Stimulated activated CD4-positive, alpha-beta T cell treated with anti-CD3 and anti-CD28 coated beads, Interleukin-2, amount 100 ng/mL, for 24 hours (primary cell): ENCODE measurements at places on chromosomes 5 and 9.

DNA sequence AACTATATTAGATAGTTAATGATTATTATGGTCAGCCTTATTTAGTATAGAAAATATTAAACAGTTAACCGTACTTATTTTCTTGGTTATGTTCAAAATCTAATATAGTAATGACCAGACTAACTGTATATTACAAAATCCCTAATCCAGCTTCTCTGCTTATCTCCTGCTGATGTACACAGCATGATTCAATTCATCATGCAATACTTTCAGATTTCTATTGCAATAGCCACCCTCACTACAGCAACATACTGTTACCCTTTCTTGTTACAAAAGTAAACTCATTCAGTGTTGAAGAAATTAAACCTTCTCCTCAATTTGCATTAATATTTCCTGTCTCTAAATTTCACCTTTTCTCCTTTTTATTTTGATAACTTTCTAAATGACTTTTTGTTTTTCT, 1375.0 kb upstream of the NUDT12 start:
- no peak for DNase-seq

GRCh38 chr9:127915325-127915752, 1.5 kb downstream of the ST6GALNAC4 start:
- DNase-seq = peak; percentile 16

GRCh38 chr5:109195667-109196066, 214.1 kb downstream of the PJA2 start:
- DNase-seq = no peak

GRCh38 chr5:96905864-96906263, 29.6 kb downstream of the ERAP2 start:
- DNase-seq = no peak

GRCh38 chr5:169393907-169394306, 93.0 kb upstream of the SLIT3 start:
- no peak for DNase-seq

DNA sequence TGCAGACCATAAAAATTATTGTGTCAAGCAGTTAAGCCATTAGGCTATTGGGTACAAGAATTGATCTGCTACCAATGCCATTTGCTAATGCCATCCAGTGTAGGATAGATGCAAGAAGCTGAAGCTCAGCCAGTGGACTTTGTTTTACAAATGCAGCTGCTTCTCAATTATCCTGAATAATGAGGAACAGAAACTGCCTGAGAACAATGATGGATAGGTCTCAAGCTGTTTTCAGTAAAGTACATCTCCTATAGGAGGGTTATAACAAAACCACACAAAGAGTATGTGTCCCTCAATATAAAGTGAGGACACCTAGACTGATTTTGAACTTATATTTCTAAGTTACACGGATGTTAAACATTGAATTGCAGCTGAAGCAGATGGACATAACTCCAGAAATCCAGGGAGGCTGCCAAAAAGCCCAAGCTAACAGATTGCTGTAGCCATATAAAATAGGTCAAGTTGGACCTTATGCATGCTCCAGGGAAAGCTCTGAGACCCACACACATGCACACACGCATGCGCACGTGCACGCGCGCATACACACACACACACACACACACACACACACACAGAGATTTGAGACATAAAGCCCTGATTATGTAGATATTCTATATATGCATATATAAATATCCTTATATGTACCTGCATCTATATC, 482.7 kb upstream of the CD180 start:
- DNase-seq = no peak

DNA sequence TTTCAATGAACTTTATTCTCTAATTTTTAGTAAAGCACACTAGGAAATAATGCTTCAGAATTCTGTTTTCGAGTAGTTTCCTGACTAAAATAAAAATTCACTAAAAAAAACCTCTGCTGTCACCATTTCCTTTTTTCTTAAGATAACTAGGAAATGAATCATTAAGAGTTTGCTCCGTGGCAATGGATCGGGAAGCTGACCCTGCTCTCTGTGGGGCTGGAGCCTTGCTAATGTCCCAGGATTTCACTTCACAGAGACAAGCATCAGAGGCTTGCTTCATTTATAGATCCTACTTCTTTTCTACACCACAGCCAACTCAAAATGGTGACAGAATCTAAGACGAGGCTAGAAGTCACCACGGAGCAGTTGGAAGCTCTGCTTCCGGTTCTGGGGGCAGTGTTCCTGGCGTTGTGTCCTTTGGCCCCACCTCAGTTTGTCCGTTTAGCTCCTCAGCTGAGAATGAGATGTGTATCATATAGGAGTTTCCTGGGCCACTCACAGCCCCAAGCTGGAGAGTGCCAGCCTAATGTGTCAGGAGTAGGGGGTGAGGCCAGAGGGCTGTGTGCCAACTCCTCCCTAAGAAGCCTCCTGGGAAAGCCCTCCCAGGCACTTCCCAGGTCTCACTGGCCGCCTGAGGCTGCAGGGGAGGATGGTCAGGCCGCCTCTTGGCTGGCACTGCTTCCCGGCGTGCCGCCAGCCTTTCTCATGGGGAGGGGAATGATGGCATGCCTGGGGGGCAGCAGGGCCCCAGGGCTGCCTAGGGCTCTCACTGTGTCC, 19.6 kb downstream of the TENT4A start:
- no peak for DNase-seq

GRCh38 chr9:74803376-74804017, 84.2 kb downstream of the TRPM6 start:
- DNase-seq = no peak

DNA sequence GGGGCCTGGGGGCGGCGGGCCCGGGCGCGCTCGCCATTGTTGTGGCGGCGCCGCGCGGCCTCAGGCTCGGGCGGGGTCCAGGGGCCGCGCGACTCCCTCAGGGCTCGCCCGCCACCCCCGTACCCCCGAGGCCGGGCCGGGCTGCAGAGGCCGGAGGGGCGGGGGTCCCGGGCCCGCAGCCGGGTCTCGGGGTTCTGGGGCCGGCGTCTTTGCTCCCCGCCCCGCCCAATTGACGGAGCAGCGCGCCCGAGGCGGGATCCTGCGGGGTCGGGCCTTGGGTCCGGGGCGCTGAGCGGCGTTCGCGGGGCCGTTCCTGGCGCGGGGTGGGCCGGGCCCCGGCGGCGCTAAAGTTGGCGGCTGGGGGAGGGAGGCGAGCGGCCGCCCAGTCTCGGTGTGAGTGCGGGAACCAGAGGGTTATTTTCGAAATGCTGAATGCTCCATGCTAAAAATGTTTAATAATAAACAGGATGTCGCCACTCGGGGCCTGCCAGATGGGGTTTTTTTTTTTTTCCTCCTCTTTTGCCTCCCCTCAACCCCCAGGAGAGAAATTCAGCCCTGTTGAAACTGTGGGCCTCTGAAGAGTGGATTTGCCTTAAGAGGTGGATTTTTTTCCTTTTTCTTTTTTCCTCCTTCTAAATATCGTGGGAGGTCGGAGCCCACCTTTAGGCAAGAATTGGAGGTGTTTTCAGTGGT, 724 bp downstream of the PRRC2B start:
- peak; percentile 57 for DNase-seq

GRCh38 chr5:112109331-112110007, 309.6 kb downstream of the EPB41L4A start:
- no peak for DNase-seq

GRCh38 chr5:40356248-40356647, 323.5 kb upstream of the PTGER4 start:
- DNase-seq = no peak

DNA sequence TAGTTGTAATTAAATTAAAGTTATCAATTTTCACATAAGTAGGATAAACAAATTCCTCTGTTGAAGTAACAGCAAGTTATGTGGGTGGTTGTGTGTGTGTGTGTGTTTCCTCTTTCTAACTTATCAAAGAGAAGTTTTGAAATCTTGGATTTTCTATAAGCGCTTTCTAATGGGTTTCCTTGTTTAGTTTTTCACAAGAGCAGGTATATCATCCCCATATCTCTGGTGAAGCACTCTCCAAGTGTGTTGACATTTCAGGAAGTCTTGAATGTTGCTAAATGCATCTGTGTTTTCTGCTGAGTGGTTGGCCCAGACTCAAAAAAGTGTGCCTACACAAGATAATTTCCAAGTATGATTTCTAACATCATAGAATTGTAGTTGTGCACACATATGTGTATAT, 43.3 kb downstream of the PRDM6 start:
- no peak for DNase-seq

DNA sequence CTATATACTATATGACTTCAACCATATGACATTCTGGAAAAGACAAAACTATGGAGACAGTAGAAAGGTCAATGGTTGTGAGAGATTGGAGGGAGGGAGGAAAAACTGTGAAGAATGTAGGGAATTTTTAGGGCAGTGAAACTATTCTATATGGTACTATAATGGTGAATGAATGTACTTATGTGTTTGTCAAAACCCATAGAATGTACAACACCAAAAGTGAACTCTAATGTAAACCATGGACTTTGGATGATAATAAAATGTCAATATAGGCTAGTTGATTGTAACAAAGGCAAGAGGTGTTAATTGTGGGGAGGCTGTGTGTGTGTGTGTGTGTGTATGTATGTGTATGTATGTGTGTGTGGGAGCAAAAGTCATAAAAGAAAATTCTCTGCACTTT, 10.8 kb upstream of the STOM start:
- no peak for DNase-seq

DNA sequence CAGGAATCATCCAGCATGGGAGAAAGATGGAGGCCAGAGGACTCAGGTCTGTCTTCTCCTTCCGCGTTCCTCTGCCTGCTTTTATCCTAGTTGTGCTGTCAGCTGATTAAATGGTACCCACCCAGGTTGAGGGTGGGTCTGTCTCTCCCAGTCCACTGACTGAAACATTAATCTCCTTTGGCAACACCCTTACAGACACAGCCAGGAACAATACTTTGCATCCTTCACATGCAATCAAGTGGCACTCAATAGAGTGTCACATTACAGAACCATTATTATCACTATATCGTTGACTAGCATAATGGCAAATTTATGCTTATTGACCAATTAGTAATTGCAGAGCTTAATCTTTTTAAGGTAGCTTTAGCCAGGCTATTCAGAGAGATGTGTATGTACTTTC, 64.8 kb downstream of the UNC13B start:
- DNase-seq = no peak

DNA sequence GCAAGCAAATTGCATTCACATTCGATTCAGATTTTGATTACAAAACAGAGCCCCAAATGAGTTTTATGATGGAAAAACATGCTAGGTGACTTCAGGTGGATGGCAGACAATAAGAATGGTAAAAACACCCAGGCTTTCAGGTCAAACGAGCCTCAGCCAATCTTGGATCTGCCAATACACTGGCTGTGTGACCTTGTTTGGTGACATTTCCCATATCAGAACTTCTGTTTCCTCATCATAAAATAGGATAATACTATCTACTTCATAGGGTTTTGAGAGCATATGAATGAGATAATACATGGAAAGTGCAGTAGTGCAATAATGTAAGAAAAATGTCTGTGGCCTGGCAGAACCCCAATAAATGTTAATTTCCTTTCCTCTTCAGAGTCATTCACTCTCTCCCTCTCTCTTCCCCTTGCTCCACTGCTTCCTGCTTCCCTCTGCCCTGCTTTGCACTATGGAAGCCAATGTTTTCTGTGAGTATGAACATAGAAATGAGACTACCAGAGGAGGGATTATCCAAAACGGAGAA, 54.7 kb downstream of the SH3RF2 start:
- DNase-seq = no peak

GRCh38 chr5:151622367-151623088, 31.4 kb upstream of the FAT2 start:
- DNase-seq = no peak

- no peak for DNase-seq
Observed at GRCh38 chr9:129335464-129336129, 157.5 kb upstream of the IER5L start.

GRCh38 chr9:70701163-70701562, 286.7 kb upstream of the KLF9 start:
- DNase-seq = no peak

- peak; percentile 77 for DNase-seq
Observed at GRCh38 chr9:127608104-127608966, 3.7 kb upstream of the STXBP1 start.
